ENCODE measurements at places on chromosomes 2 and 18.
A peak's percentile ranks its signal among the peaks of the same experiment; 100 is the strongest.

DNA sequence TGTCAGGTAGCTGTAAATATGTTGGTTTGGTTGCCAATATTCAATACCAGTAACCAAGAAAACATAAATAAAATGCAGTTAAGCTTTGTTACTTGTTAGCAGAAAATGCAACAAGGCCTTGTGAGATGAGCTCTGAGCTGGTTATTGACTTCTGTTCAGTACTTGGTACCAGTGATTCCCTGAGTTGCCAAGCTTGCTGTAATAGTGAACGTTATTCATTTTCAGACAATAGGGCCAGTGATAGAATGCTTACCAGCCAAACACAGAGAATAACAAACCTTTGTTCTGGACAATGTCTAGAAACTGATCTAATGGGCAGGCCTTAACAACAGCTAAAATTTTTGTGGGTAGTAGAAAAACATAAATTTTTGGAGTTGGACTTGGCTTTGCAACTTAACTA, 29.5 kb downstream of the RASGRP3 start:
- no peak for DNase-seq

- DNase-seq, result no peak
Observed at GRCh38 chr18:8858888-8859511, 153.6 kb downstream of the MTCL1 start.

- DNase-seq, result no peak
Observed at GRCh38 chr2:28615706-28616105, 119.8 kb downstream of the PLB1 start.

GRCh38 chr2:6692819-6693218, 172.9 kb downstream of the CMPK2 start:
- DNase-seq, result no peak

- no peak for DNase-seq
Observed at GRCh38 chr2:224922142-224922727, 120.0 kb downstream of the DOCK10 start.

DNA sequence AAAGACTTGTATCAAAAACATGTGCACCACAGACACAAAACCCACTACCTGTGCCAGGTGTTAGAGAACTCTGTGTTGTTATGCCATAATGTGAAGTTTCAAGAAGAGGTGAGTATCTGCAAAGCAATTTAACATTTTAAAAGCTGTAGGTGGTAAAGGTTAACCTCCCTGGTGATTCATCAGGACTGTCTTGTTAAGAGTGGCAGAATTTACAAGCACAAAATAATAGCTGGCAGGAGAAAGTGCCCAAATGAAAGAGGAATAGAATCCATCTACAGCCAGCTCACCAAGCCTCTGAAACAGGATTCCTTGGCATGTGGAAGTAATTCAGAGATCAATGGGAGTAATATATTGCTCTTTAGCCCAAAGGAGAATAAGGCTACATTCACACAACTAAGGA, 230.7 kb downstream of the AFF3 start:
- no peak for DNase-seq

- peak; percentile 40 for DNase-seq
Observed at GRCh38 chr18:13452871-13453680, 234.5 kb downstream of the LDLRAD4 start.

DNA sequence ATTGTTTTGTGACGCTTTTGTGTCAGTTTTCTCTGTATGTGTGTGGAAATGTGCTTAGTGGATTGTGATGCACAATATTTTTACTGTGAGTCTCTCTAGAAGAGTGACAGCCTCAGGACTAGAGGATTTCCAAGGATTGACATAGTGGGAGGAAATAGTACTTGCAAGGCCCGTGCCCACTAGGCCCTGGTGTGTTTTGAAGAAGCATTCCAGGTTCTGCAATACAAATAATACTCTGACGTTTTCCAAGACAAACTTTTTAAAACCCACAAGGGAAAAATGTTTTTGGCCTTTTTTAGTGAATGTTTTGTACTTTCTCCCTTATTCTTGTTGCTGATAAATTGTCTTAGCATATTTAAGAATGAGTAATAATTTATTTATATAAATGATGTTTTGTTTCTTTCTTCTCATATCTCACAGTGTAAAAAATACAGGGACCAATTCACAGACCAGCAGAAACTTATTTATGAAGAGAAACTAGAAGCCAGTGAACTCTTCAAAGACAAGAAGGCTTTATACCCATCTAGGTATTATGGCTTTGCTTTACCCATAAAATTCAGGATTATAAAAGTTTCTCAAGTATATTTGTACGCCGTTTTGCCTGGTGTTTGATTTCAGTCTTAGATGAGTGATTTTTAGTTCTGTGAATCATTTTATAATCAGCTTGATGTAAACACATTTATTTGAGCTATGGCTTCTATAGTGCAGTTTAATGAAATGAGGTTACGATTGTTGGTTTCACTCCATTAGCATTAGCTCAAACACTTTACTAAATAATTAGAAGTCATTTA, 165.6 kb downstream of the MYO1B start:
- no peak for DNase-seq

GRCh38 chr2:216090369-216090786, 8.7 kb downstream of the TMEM169 start:
- DNase-seq, result no peak

GRCh38 chr2:113219889-113220641, 46.3 kb downstream of the PSD4 start:
- no peak for DNase-seq

DNA sequence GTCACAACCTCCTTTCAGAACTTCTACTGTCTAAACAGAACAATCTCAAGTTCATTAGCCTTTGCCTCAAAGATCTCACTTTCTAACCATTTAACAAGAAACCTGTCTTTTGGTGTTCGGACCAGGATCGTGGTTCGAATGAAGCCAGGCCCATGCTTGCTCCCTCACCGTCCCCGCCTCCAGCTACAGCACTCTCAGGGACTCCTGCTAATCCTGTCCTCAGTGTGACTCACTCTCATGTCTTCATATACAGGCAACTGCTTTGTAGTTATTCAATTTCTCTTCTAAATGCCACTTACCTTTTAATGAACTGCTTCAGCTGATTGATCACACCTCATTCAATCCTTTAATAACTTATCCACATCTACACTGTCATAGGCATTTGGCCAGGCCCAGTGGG, 15.8 kb downstream of the SERTAD2 start:
- DNase-seq, result no peak

- no peak for DNase-seq
Observed at GRCh38 chr2:121627525-121628050, 21.7 kb downstream of the CLASP1 start.

GRCh38 chr2:23385748-23386338, 864 bp downstream of the KLHL29 start:
- peak; percentile 72 for DNase-seq

DNA sequence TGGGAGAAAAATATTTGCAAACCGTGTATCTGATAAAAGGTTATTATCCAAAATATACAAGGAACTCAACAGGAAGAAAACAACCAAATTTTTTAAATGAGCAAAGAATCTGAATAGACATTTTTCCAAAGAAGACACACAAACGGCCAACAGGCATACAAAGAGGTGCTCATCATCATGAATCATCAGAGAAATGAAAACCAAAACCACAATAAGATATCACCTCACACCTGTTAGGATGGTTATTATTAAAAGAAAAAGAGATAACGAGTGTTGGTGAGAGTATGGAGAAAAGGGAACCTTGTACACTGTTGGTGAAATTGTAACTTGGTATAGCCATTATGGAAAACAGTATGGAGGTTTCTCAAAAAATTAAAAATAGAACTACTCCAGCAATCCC, 463.3 kb downstream of the IRS1 start:
- no peak for DNase-seq

All from left forelimb (tissue), 1 donor.